Retina (tissue), 1 donor: ENCODE measurements at places on chromosomes 1 and 21.

- DNase-seq, result no peak
Observed at GRCh38 chr1:212794561-212795014, 2.9 kb downstream of the TATDN3 start.

DNA sequence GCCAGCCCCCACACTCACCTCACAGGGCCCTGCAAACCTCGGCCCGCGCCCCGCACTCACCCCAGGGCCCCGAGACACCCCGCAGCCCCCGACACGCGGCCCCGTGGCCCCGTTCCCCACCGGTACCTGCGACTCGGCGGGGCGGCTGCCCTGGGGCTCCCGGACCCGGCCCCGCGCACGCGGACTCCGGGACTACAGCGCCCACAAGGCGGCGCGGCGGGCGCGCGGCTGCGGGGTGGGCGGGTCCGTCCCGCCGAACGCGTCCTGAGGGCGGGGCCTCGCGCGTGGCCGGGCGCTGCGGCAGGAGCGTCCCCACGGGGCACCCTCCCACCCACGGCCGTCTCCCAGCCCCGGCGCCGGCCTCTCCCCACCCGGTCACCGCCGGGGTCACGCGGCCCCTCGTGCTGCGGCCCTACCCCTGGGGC is at the start of gene SLC19A1:
Gene SLC19A1 (minus strand): TSS at position 199 of the 425 bp plus-strand sequence. CDS start 4,481 bp downstream, outside the sequence.
- no peak for DNase-seq

- no peak for DNase-seq
Observed at GRCh38 chr1:159953536-159954515, at the start of gene SLAMF9. TSS of gene SLAMF9 (minus strand) at chr1:159954237. CDS start at chr1:159954137, 100 bp downstream.

DNA sequence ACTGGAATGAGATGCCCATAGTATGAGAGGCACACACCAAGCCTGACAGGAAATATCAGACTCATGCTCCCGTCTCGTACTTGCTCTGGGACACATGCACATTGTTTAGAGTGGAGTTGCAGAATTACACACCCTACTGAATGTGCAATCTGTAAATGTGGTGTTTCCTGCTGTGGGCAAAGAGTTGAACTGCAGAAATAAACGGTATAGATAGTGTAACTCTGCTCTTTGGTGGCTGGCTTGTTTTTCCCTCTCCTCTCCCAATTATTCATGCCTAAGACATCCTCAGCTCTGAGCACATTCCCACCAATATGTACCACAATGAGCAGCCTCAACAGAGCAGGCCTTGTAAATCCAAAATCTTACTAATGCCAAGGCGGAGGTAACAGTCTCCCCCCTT is 90.1 kb upstream of the DIRAS3 start:
- no peak for DNase-seq

DNA sequence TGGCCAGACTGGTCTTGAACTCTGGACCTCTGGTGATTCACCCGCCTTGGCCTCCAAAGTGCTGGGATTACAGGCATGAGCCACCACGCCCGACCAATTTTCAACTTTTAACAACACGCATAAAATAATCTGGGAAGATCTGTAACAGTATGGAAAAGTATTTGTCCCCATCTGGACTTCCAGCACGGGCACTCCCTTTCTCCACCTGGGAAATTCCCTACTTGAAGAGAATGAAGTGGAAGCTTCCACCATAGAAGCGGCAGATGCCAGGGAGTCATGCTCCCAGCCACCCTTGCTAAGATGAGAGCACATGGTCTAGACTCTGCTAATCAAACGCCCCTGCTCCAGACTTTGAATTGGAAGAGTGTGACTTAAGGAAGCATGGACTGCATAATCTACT is 9.0 kb upstream of the GPR137B start:
- DNase-seq, result no peak

GRCh38 chr1:77642196-77642595 is 40.3 kb downstream of the ZZZ3 start:
- DNase-seq, result no peak

- DNase-seq, result no peak
Observed at GRCh38 chr1:108644984-108645383, 15.9 kb downstream of the HENMT1 start.

- DNase-seq, result no peak
Observed at GRCh38 chr1:108114033-108114599, 86.0 kb downstream of the SLC25A24 start.

GRCh38 chr1:91622616-91623015 is 122.0 kb downstream of the CDC7 start:
- DNase-seq, result no peak

GRCh38 chr1:46204406-46204742 is 1.2 kb downstream of the LURAP1 start:
- DNase-seq, result no peak

GRCh38 chr1:201999625-202000238 is 10.7 kb upstream of the ELF3 start:
- DNase-seq, result peak; percentile 53

- DNase-seq, result no peak
Observed at GRCh38 chr1:10170239-10170574, 40.2 kb upstream of the KIF1B start.

DNA sequence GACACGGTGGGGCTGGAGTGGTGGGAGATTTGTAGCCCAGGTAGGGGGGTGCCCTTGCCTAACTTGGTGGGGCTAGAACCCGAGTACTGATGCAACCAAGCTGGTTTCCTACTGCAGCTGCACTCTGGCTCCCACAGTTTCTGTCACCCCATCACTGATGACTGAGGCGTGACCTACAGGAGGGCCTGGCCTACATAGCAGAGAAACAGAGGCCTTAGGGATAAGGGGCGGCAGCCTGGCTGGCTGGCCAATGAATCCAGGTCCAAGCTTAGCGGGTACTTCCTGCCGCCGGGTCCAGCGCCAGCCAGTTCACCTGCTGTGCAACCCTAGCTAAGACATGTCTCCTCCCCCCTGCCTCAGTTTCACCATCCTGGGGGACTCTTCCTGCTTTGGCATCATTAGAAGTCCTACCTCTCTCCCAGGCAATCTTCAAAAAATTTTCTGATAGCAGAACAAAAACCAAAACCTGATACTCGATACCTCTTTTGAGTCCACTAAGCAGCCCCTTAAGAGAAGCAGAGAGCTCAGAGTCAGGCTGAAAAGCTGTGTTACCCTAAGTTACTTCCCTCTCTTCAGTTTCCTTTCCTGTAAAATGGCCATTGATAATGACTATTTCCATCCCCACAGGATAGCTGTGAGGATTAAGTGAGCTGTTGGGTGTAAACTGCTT is 27.3 kb upstream of the RNF19B start:
- DNase-seq, result no peak

GRCh38 chr1:224507771-224508523 is 73.3 kb upstream of the WDR26 start:
- no peak for DNase-seq

GRCh38 chr1:234611847-234612351 is 1.9 kb upstream of the IRF2BP2 start:
- peak; percentile 49 for DNase-seq

- DNase-seq, result no peak
Observed at GRCh38 chr1:224357626-224358124, 996 bp downstream of the CNIH4 start.

DNA sequence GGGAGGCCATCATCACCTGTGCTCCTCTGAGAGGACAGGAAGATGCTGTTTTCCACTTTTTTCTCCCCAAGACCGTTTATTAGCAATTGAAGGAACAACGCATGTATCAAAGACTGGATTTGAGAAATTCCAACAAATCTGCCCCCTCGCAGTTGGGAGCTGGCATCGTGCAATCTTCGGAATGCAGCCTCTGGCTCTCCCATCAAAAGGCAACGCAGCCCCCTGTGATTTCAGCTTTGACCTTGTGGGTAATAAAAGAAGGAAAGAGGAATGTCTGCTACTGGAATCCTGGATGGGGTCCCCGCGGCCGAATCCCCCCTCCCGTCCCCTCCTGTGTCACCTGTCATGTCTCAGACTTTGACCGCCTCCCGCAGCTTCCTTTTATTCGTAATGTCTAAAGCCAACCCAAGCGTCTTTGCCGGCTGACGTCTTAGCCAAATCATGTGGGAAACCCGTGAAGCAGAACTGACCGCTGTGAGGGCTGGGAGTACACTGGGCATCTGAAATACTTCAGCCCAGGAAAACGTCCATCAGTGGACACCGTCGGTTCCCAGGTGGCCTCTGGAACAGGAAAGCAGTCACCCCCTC is 101.5 kb downstream of the WDR4 start:
- peak; percentile 69 for DNase-seq

GRCh38 chr1:3068564-3069431 is at the start of gene PRDM16:
TSS of gene PRDM16 (plus strand) at chr1:3069203. CDS start at chr1:3069260, 57 bp downstream.
- DNase-seq, result peak; percentile 57

DNA sequence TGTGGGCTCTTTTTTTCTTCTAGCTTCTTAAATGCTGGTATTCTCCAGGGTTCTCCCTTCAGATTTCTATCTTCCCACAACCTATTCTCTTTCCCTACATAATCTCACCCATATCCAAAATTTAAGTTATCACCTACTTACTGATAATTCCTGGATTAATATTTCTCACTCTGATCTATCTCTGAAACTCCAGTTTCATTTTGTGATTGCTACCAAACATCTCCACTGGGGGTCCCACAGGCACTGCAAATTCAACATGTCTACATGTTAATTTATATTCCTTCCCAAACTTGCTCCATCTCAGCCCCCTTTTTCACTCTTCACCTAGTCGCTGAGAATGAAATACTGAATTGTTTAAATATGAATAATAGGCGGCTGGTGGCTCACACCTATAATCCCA is 9.9 kb upstream of the C1orf141 start:
- DNase-seq, result no peak

GRCh38 chr1:89536555-89537341 is 12.1 kb downstream of the LRRC8B start:
- no peak for DNase-seq

DNA sequence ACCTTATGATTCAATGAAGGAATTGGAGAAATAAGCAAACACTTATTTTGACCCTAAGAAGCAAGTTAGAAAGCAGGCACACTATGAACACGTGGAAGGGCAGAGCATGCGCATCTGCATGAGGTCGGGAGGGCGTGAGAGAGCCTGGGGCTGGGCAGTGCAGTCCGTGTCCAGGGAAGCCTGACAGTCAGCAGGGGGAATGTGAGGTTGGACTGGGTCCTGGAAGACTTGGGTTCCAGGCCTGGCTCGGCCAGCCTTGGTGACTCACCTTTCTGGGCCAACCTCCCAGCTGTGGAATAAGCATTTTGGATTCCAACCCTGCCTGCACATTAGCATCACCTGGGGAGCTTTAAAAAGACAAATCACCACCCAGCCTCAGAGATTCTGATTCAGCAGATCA is 26.6 kb upstream of the LMX1A start:
- DNase-seq, result no peak

DNA sequence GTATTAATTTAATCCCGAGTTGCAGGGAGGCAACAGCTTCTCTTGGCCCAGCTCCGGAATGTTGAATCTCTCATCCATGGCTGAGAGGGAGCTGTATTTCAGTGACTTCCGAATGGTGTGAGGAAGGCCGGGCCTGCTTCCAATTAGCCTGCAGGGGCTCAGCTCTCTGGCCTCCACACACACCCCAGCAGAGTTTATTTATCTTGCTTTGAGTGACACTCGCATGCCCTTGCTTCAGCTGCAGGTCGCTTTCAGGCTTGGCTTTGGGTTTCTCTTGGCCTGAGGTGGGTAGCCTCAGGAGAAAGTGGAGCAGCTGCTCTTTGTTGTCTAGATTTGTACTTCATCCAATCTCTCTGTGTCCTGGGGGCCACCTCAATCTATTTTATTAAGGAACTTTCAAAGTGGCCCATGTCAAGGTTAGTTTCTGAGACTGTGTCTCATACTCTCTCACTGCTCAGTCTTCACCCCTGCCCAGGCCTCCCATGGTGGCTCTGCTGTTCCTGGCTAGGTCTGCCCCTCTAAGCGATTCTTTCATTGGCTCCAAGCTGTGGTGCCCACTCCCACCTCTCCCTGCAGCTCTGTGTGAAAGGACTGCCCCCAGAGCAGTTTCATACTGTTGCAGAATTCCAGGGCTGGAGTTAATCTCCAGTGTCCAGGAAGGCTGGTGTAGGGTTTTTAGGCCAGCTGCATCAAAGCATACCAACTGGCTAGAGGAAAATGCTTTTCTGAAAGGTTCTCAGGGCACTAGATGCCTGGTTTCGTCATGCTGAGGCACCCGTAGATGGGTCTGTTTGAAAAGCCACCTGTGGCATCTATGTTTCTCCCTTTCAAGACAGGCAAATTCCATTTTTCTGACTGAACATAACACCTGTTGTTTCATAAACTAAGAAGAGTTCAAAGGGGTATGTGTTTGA is 153.5 kb downstream of the PLXNA2 start:
- no peak for DNase-seq

GRCh38 chr1:81007024-81007423 is 793.7 kb upstream of the ADGRL2 start:
- no peak for DNase-seq

DNA sequence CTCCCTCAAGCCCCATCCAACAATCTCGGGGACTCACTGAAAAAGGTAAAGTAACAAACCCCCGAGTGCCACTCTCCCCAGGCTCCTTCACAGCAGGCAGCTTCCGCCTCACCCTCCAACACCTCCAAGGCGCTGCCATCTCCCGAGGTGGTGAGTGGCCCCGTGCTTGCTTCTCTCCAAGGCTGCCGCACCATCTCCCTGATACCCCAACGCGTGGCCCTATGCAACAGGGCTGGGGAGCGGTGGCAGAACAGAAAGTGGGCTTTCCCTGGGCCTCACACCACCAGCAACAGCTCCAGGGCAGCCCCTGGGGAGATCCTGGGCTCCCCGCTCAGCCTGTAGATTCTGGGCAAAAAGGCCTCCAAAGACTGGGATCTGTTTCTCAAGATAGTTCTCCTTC is 105.1 kb downstream of the RAVER2 start:
- no peak for DNase-seq

DNA sequence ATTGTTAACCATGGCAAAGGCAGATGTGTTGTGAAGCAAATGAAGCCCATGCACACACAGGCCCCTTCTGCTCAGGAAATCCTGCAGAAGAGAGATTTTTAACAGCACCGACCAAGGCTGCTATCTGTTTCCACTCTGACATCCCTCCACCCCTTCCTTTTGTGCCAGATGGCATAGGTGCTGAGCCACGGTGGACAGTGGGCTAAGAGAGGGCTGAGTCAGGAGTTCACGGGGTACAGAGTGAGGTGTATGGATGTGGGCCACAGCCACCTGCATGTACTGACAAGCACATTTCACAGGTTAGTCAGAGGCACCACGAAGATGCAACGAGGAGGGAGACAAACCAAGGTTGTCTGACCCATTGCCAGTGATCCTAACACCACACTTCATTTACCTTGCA is 9.5 kb downstream of the RSPH1 start:
- no peak for DNase-seq

DNA sequence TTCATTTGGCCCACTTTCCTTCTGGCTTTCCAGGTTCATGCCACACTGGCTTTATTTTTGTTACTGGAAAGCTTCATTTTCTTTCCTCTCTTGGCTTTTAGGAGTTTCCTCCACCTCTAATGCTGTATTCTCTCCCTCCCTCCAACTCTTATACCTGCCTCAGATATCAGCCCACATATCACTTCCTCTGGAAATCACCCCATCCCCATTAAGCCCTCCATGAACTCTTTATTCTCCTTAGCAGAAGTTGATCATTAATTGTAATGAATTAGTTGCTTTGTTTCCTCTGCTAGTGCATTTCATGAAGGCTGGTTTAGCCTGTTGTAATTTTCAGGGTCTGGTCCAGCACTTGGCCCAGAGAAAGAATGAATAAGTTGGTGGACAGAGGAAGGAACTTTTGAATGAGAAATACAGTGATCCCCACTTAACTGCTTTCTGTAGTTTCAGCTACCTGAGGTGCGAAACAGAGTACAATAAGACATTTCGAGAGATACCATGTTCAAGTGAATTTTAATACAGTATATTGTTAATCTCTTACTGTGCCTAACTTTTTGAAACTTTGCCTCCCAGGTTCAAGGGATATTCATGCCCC is 1.7 kb downstream of the SOAT1 start:
- DNase-seq, result no peak
